SIG-M5 (cell line): ENCODE measurements at places on chromosomes 3 and 15.

GRCh38 chr15:80695099-80695910 lies at the start of gene ABHD17C:
ABHD17C (plus strand) TSS chr15:80695310; CDS start chr15:80695430, 120 bp downstream.
- no peak for DNase-seq

DNA sequence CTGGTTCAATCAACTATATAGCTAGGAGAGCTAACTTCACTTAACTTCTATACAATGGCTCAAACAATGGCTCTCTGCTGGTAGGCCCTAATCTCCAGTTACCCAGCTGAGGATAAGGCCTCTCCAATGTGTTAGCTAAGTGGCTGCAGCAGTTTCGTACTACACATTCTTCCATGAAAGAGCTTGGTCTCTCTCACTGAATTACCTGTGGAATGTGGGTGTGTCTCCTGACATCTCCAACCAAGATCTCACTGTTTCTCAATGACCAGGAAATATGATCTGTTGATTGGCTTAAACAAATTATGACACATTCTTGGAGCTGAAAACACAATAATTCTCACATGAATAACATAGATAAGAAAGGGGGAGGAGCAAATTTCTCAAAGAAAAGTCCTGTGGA lies 169.8 kb upstream of the ROBO1 start:
- no peak for DNase-seq

- DNase-seq = no peak
Measured at GRCh38 chr3:190809351-190809750, 53.1 kb downstream of the GMNC start.

- no peak for DNase-seq
Measured at GRCh38 chr3:190424108-190424477, 25.6 kb downstream of the TMEM207 start.

GRCh38 chr15:36883713-36884517 lies 216.4 kb downstream of the MEIS2 start:
- peak; percentile 25 for DNase-seq

DNA sequence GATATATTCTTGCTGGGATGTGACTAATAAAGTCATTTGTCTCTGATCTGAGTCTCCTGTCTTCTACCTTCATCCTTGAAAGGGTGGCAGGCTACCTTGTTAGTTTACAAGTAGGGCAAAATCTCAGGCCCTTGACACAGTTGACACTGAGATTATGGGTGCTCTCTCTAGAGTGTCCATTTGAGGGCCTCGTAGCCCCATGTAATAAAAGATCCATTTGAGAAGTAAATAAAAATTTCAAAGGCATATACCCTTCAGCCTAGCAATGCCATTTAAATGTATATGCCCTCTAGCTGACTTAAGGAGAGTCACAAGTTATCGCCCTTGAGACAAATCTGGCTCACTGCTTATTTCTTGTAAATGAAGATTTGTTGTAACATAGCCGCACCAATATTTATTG lies 98.6 kb downstream of the TCF12 start:
- no peak for DNase-seq

DNA sequence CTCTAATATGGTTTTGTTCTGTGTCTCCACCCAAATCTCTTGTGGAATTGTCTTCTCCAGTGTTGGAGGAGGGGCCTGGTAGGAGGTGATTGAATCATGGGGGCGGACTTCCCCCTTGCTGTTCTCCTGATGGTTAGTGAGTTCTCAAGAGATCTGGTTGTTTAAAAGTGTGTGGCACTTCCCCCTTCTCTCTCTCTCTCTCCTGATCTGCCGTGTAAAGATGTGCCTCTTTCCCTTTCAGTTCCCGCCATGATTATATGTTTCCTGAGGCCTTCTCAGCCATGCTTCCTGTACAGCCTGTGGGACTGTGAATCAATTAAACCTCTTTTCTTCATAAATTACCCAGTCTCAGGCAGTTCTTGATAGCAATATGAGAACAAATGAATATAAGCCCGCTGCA lies 33.1 kb downstream of the RETNLB start:
- no peak for DNase-seq

DNA sequence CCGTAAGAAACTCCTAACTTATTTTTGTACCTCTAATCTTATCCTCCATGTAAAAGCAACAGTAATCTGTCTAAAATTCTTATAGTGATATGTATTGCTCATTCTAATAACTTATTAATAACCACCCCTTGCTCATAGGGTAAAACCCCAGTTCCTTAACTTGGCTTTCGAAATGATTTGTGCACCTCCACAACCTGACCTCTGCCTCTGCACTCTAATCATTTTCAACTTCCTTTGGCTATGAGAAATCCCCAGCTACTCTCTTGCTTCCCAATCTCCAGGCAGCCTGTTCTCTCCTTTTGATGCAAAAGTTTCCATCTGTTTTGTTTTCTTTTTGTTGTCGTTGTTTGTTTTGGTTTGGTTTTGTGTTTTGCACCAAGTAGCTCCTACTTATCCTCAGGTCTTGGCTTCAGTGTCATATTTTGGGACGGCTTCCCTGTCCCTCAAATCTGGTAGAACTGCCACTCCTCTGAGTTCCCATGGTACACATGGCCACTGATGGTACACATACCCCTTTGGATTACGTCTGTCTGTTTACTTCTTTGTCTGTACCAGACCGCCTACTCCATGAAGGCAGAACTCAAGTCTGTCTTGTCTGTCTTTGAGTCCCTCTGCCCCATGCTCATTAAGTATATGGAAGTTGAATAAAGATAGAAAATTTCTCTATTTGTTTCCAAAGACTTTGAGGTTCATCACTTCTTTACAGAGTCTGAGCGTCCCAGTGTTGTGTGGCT lies 105.6 kb upstream of the TGFBR2 start:
- no peak for DNase-seq

- DNase-seq = no peak
Measured at GRCh38 chr3:37129871-37130270, 44.5 kb downstream of the LRRFIP2 start.

GRCh38 chr15:43440721-43441281 lies 52.2 kb downstream of the TP53BP1 start:
- DNase-seq = peak; percentile 69

GRCh38 chr3:45786801-45787495 lies 9.4 kb downstream of the SLC6A20 start:
- no peak for DNase-seq

DNA sequence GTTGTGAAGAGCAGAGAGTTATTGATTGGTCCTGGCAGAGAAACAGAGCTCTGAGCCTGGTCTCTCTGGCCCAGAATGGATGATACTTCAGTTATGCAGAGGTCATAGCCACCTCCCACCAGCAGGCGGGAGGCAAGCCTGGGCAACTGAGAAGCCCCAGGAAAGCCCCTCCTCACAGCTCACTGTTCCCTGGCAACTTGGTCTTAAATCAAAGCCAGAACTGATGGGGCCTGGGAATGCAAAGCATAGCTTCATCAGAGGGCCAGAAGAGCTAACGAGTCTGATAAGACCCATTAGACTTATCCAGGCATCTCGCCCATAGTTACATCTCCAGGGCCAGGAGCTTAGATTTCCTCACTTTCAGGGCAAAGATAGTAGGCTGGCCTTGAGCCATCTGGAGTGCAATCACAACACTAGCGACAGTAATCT lies 5.5 kb upstream of the COLQ start:
- DNase-seq = no peak

DNA sequence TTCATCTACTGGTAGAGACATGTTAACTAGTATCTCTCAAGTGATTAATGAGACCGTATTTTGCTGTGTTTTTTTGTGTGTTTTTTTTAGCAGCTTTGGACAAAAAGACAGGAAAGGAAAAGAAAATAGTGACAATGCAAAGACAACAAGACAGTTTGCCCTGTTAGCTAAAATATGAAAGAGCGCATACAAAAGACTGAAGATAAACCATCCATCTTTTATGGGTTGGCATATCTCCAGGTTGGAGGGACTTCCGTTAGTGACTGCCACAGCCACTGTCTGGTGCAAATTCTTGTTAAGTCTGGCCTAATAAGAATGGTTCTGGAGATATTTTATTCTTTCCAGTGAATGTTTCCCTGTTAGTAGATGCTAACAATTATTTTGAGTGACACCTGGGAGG lies 121.9 kb downstream of the CDIN1 start:
- no peak for DNase-seq

GRCh38 chr15:79168922-79169456 lies 78.4 kb upstream of the RASGRF1 start:
- DNase-seq = no peak

GRCh38 chr15:32134842-32135241 lies 104.5 kb downstream of the CHRNA7 start:
- DNase-seq = no peak

- DNase-seq = no peak
Measured at GRCh38 chr3:359672-360071, 163.1 kb downstream of the CHL1 start.

GRCh38 chr3:42159706-42160472 lies 68.7 kb downstream of the TRAK1 start:
- DNase-seq = no peak

- DNase-seq = no peak
Measured at GRCh38 chr3:156519758-156520162, 35.2 kb downstream of the SSR3 start.

- no peak for DNase-seq
Measured at GRCh38 chr3:154244644-154245043, 79.6 kb downstream of the DHX36 start.

DNA sequence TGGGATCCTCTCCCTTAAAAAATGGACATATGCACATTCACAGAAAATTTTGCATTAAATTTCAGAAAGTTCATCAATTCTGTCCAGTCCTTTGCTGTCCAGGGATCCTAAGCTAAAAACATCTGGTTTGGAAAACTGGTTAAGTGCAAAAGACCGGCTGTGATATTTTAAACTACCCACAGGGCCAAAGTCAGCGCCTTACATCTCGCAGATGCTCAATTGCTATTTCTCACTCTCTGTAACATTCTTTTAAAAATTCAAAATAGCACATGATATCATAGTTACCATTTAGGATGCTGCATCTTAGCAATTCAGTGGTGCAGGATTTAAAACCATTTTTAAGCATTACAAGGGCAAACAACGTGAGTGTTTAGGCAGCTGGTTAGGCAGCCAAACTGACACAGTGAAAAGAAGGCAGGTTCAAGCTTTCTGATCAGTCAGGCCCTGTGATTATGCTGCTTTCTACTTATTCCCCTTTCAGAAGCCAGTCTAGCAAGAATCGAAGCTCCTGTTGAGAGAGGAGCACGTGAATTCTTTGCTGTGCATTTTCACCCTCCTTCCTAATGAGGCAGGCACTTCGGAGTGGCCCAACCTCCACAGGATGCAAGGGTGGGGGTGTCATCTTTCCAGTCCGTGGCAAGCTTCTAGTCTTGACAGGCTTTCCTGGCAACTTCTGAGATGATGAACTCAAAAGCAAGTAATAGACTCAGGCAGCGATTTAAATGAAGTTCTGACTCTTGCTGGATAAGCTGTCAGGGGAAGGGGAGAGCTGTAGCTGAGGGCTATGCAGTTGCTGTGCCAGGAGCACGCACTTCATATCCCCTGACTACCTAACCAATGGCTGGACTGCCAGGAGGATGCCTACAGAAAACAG lies 8.8 kb downstream of the PRICKLE2 start:
- DNase-seq = no peak

DNA sequence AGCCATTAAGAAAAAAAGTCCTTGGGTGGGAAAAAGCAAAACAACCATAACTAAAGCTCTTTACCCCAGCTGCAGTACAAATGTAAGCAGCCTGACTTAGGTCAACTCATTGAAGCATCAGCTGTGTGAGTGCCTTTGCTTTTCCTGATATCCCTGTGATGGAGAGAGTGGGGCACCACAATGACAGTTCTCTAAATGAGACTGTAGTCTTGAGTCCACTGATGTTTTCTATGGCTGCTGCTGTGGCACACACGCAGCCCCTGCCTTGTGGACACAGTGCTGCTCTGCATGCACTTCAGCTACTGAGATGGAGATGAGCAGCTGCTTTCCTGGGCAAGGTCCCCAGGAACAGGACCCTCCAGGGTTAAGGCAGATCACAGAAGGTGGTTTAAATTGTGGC lies 173.2 kb downstream of the KCNAB1 start:
- no peak for DNase-seq

DNA sequence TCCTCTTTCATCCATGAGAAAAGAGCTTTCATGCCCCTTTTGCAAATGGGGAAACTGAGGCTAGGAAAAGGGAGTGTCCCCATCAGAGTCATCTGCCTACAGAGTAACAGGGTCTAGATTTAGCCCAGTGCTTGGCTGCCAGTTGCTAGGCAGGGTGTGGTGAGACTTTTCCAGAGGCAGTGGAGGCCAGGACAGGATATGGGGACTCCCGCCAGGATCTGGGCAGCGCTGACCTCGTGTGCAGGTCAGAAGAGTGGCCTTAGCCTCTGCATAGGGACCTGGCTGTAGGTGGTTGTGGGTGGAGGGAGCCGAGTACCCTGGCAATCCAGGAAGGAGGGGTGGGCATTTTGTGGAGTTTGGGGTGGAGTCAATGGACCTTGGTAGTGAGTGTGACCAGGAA lies 4.2 kb downstream of the PLXNA1 start:
- DNase-seq = no peak

- DNase-seq = no peak
Measured at GRCh38 chr15:75947092-75947491, 43.4 kb downstream of the FBXO22 start.

- no peak for DNase-seq
Measured at GRCh38 chr3:52714335-52715302, 8.7 kb downstream of the SPCS1 start.

DNA sequence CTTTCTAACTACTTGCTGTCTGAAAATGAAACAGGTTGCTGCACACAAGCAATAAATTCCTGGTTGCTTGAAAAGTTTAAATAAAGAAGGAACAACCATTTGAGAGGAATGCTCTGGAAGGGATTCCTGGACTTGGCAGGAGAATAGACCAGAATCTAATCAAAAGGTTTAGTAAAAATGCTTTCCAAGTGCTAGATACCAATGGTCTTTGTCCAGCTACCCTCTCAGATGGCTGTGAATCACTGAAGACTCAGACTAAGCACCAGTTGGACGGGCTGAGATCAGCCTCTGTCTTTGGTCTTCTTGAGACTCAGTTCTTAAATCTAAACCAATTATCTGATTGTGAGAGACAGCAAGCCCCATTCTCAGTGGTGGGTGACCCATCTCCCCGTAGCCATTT lies 27.7 kb upstream of the LPP start:
- DNase-seq = no peak

DNA sequence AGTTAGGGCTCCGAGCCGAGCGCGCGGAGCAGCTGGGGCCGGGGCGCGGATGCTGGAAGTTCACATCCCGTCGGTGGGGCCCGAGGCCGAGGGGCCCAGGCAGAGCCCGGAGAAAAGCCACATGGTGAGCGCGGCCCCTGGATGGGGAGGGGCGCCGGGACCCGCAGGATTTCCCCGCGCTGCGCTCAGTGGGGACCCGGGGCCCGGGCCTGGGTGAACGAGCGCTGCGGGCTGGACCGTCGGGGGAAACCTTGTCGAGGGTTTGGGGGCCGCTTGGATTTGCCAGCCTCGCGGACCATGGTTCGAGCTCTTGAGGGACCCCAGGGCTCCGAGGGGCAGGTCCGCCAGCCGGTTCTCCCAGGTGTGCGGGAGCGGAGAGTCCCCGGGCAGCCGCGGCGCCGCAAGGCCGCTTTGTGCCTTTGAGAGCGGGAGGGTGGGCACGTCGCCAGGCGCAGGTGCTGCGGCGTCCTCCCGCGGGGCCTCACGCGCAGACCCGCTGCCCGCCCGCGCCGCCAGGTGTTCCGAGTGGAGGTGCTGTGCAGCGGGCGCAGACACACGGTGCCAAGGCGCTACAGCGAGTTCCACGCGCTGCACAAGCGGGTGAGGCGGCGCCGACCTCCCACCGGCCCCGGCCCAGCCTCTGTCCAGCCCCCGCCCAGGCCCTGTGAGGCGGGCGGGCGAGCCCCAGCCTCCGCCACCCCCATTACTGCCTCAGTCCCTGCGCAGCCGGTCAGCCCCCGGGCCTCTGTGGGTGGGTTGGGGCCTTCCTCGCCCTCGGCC lies at the start of gene SNX22:
TSS of gene SNX22 (plus strand) at position 5 of the 780 bp plus-strand sequence. CDS start at position 50, 45 bp downstream.
- DNase-seq = no peak

GRCh38 chr3:69511361-69511760 lies 125.5 kb upstream of the FRMD4B start:
- no peak for DNase-seq

- DNase-seq = no peak
Measured at GRCh38 chr15:78605201-78605600, 15.6 kb downstream of the CHRNA3 start.
